Activated CD8-positive, alpha-beta memory T cell treated with anti-CD3 and anti-CD28 coated beads for 1 hour (primary cell): ENCODE measurements at places on chromosomes 11 and 22.

- no peak for DNase-seq
These were observed 532.2 kb upstream of the API5 start for GRCh38 chr11:42779555-42779954.

- DNase-seq = no peak
These were observed 23.1 kb upstream of the FZD4 start for GRCh38 chr11:86978247-86978646.

DNA sequence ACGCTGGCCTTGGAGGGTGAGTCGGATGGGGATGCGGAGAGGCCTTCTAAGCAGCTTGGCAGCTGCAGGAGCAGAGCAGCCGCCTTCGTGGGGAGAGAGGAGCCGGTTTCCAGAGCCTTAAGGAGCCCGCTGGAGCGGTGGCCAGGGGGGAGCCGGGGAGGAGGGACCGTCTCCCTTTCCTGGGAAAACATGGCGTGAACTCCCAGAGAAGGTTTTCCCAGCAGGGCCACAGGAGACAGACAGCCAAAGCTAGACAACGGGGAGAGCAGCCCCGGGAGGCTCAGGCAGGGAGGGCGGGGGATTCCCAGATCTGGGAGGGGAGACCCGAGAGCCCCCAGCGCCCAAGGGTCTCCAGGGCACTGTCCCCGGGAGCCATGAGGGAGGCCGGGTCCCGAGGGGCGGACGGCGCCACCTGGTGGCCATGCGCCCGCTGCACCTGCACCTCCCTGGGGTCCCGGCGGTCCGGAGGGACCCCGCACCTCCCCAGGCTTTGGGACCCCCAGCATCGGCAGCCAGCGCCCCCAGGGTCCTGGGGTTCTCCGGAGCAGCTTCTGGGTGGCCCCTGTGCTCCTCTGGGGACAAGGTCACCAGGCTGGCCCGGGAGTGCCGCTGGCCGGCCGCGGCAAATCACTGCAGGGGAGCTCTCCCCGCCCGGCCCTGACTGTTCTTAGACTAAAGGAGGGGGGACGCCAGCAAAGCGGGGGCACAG, 2.4 kb upstream of the SYT8 start:
- DNase-seq = no peak

- no peak for DNase-seq
These were observed 5.9 kb downstream of the VSIG10L2 start for GRCh38 chr11:125951731-125952130.

DNA sequence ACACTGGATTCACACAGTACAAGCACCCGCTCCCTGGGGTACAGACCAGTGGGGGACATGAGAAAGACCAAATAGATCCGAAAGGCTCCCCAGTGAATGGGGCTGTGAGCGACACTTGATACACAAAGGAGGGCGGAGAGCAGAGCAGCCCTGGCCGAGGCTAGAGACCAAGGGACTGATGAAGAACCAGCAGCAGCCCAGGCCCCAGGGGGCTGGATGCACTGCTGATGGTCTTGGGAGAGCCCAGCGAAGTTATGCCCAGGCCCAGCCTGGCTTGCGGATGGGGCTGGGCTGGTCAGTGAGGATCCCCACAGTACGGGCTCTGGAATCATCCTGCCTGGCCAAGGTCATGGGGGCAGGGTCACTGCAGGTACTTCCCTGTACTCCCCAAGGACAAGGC, 23.2 kb downstream of the ARHGAP1 start:
- DNase-seq = no peak

DNA sequence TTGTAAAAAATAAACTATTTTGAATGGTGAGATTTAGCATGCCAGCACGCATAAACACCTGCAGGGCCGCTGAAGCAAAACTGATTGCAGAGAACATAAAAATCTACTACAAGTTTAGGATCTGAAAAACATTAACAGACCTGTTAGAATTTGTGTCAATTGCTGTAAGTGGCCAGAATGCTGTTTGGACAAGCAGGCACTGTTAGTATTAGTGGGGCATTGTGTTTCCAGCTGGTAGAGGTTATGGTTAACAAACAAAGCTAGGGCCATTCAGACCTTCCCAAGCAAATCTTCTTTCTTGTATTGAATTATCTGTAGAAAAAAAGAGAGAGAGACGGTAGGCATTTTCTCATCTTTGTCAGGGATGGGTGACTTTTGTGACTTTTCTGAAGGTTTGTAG, 57.6 kb upstream of the OLFML1 start:
- DNase-seq = no peak

- no peak for DNase-seq
These were observed 14.8 kb downstream of the SGSM3 start for GRCh38 chr22:40385036-40385782.

GRCh38 chr11:45909594-45910475, 2.8 kb upstream of the FREY1 start:
- DNase-seq = no peak

- DNase-seq = no peak
These were observed 121.9 kb downstream of the ARHGAP42 start for GRCh38 chr11:100808904-100809491.

GRCh38 chr11:128692753-128693415, 988 bp upstream of the FLI1 start:
- DNase-seq = no peak

GRCh38 chr22:49076300-49077035, 751.2 kb downstream of the BRD1 start:
- DNase-seq = no peak

DNA sequence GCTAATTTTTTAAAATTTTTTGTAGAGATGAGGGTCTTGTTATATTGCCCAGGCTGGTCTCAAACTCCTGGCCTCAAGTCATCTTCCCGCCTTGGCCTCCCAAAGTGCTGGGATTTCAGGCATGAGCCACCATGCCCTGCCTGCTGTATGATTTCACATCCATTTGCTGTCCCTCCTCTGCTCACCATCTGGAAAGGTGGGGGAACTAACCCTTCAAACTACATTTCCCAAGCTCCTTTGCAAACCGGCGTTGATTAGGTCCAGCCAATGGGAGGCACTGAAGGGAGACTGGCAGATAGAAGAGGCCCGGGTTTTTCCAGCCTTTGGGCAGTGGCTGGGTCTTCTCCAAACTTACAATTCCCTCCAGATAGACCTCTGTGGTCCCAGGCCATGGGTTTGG, 19.3 kb downstream of the RFPL1 start:
- no peak for DNase-seq

DNA sequence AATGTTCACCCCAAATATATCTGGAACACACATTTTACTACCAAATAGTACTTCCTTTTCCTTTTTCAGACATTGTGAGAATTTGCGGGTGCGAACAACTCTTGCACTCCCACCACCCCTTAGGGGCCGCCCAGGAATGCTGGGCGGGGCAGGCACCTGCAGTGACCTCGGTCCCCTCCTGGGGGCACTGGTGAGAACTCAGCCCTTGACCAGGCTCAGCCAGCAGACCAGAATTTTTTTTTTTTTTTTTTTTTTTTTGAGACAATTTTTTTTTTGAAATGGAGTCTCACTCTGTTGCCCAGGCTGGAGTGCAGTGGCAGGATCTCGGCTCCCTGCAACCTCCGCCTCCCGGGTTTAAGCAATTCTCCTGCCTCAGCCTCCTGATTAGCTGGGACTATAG, 75.8 kb downstream of the ARHGAP8 start:
- no peak for DNase-seq

- DNase-seq = no peak
These were observed 60.6 kb downstream of the FAM83F start for GRCh38 chr22:40055143-40055883.

DNA sequence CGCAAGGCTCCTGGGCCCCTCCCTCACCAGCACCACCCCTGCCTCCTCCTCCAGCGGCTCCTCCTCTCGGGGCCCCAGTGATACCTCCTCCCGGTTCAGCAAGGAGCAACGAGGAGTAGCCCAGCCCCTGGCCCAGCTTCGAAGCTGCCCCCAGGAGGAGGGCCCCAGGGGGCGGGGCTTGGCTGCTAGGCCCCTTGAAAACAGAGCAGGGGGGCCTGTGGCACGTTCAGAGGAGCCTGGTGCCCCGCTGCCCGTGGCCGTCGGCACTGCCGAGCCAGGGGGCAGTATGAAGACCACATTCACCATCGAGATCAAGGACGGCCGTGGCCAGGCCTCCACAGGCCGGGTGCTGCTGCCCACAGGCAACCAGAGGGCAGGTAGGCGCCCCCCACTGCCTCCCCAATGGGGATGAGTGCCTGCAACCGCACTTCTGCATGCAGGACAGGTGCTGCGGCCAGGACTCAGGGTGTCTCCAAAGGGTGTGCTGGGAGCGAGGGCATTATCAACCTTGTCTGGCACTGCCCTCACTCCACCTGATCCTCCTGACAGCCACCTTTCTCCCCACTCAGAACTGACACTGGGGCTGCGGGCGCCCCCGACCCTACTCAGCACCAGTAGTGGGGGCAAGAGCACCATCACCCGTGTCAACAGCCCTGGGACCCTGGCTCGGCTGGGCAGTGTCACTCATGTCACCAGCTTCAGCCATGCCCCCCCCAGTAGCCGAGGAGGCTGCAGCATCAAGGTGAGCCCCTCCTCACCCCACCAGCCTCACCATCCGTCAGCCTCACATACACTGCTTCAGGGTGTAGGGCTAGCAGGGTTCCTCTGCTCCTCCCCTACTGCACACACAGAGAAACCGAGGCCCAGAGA, 10.2 kb downstream of the SMTN start:
- no peak for DNase-seq

DNA sequence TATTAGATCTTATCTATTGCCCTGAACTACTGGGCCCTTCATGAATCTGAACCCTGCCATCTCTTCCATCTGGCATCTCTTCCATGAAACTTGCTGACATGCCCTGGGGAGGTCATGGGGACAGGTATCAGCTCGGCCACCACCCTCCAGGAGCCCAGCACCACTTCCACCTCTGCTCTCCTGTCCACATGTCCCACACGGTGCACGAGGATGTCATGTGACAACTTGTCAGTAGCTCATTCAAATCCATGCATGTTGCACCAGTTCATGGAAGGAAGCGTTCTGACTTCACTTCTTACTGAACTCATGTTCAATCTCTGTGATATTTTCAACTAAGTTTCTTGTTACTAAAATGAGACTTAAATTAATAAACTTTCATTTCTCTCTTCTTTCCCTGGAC, 16.6 kb downstream of the YPEL1 start:
- DNase-seq = no peak

- no peak for DNase-seq
These were observed 26.1 kb downstream of the UBE2L3 start for GRCh38 chr22:21593406-21594232.

- DNase-seq = no peak
These were observed 4.6 kb downstream of the NARS2 start for GRCh38 chr11:78570031-78570430.

DNA sequence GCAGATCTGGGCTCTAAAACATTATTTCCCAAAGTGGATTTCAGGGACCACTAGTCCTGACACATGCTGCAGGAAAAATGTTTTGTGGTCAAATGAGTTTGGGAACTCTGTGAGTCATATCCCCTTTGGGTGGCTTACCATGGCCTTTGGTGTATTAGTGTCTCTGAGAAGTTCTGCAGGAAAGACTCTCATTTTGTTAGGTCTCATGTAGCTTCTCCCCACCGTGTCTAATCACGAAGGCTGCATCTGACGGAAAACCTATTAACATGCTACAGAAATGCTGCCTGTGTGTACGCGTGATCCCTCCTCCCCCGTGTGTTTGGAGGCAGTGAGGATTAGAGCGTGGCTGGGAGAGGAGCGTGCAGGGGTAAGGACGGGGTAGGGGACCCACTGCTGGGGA, 191.7 kb downstream of the ST3GAL4 start:
- DNase-seq = no peak

- DNase-seq = no peak
These were observed 31.1 kb downstream of the GRAMD1B start for GRCh38 chr11:123461164-123461563.

GRCh38 chr22:39915295-39915726, 14.4 kb downstream of the GRAP2 start:
- no peak for DNase-seq

- DNase-seq = no peak
These were observed 109.2 kb downstream of the FAM76B start for GRCh38 chr11:95680169-95680929.

DNA sequence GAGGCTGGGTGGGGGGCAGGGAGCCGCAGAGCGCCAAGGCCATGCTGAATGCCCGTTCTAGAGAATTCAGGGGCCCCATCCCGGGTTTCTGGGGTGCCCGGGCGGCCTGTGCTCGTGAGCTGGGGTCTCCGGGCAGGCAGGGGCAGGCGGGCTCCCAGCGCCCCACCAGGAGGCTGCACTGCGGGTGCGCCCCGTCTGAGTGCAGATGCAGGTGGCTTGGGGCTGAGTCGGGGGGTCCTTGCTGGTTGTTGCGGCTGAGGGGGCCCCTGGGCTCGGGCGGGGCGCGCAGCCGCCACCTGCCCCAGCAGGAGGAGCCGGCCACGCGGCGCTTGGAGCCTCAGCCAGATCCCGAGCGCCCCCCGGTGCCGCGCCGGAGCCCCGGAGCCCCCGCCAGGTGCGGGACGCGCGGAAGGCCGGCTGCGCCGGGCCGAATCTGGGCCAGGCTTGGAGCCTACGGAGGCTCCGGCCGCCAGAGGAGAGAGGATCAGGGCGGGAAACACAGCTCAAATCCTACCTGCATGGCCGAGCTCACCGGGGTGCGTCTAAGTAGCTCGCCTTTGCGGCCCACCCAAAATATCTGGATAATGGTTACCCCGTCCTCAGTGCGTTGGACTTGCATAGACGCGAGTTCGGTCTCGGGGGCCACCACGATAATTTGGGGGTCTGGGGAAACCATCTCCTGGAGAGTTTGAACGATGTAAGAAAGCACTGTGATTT, 590 bp upstream of the IGF2 start:
- DNase-seq = no peak

DNA sequence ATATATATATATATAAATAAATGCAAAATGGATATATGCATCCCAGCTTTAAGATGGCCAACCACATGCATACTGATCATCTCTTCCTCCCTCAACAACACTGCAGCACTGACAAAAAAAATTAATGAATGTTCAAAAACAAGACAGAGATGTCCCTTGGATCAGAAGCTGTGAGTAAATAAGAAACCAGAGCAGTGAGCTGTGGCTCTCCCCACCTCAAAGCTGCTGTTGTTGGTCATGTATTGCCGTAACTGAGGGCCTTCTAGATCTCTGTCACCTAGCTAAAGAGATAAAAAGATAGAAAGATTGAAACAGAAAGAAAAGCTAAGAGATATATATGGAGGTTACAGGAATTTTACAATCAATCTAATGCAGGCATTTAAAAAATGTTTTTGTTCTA, 15.5 kb upstream of the TMEM135 start:
- DNase-seq = no peak

- DNase-seq = no peak
These were observed 7.7 kb upstream of the MN1 start for GRCh38 chr22:27809226-27809603.

- DNase-seq = no peak
These were observed 60.7 kb downstream of the TTC17 start for GRCh38 chr11:43419460-43419859.

DNA sequence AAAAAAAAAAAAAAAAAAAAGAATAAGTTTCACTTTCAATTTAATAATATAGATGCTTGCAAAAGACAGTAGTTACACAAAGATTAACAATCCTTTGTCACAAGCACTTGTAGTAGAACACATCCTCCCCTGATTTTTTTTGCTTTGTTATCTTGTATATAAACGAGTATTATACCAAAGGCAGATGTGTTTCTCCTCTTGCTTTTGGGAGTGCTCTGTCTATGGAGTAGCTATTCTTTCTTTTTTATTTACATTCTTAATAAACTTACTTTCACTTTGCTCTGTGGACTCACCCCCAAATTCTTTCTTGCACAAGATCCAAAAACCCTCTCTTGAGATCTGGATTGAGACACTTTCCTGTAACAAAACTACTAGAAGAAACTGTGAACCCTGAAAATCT, 3.4 kb upstream of the MRPL16 start:
- DNase-seq = no peak

GRCh38 chr11:3610846-3611245, 30.9 kb downstream of the ART5 start:
- no peak for DNase-seq

- no peak for DNase-seq
These were observed 13.1 kb upstream of the MS4A6A start for GRCh38 chr11:60195923-60196368.
